Spleen (tissue), 13 donors: ENCODE measurements at places on chromosomes 13 and 19. TPM values are rescaled to one million over a fixed set of nuclear protein-coding genes. Genes with fewer than 3 reads are reported as not detected.

The EFNB2 gene
- total RNA-seq, result 21.0 TPM

DNA sequence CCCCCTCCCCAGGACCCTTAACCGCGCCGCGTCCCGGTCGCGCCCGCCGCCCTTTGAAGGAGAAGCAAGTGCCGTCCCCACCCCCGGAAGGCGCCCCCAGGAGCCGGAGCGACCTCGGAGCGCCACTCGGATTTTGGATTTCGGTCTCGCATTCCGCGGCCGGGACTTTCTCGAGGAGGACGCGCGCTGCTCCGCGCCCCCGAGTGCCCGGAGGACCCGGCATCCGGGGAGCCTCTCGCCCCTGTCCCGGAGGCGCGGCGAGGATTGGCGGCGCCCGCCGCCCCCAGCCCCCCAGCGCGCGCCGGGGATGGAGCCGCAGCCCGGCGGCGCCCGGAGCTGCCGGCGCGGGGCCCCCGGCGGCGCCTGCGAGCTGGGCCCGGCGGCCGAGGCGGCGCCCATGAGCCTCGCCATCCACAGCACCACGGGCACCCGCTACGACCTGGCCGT, 1.6 kb downstream of the MIDN start:
- no peaks in the 10 kb centered on the region for H3K27me3 ChIP-seq
- no peak for DNase-seq
- H3K4me1 ChIP-seq, result peaks cover 68% of the 10 kb centered on the region
- peak overlapping the region; percentile 97 for H3K4me3 ChIP-seq

DNA sequence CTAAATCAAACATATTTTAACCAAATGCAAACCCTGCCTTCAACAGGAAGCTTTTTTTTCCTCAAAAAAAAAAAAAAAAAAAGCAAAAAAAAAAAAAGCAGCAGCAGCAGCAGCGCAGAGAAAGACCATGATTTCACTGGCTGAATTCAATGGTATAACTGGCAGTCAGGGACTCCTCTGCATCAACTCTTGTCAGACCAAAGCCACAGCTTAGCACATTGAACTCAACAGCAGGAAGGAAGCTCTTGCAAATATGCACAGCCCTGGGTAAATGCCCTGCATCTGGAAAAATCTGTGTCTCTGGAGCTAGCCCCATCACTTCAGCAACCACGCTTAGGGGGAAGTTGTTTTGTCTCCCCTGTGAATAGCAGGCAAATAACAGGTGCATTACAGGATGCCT, 17.6 kb upstream of the DHRS12 start:
- H3K4me3 ChIP-seq, result peak overlapping the region; percentile 57
- no peaks in the 10 kb centered on the region for H3K36me3 ChIP-seq
- DNase-seq, result no peak

DNA sequence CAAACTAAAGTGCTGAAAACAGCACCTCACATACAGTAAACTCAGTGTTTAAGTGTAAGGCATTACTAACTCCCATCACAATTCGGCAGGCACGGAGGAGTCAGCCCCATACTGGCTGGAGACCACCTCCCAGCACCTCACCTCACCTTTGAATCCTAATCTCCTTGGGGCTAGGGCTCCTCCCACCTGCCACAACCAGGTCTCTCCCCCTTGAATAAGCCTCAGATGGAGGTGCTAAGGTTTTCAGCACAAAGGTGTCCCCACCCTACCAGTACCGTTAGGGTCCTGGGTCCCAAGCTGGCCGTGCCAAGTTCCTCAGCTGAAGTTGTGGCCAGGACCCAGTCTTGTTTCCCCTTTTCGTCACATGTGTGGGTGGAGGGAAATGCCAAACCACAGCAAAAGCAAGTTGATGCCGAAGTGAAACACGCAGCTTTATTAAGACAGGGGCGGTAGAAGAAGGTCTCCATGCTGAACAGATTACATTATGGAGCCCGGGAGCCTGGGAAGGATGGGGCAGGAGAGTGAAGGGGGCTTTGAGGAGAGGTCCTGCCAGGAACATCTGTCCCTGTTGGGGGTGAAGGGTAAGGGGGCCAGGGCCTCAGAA, at the start of gene IGFLR1:
IGFLR1 (minus strand) TSS at position 332 of the 604 bp plus-strand sequence. CDS start 1,272 bp downstream, outside the sequence.
- H3K4me3 ChIP-seq, result peak within 1 kb of the TSS; percentile 60
- H3K27ac ChIP-seq, result peak within 1 kb of the TSS; percentile 91
- peak; percentile 91 for DNase-seq
- peaks cover 23% of the 10 kb centered on the region for H3K36me3 ChIP-seq
- peaks cover 62% of the 10 kb centered on the region for H3K4me1 ChIP-seq

- no peak overlapping the region for H3K27ac ChIP-seq
- peaks cover 47% of the 10 kb centered on the region for H3K4me1 ChIP-seq
- no peak for DNase-seq
- H3K36me3 ChIP-seq, result peaks cover 51% of the 10 kb centered on the region
Observed at GRCh38 chr19:10190026-10190425, 4.7 kb downstream of the DNMT1 start.

DNA sequence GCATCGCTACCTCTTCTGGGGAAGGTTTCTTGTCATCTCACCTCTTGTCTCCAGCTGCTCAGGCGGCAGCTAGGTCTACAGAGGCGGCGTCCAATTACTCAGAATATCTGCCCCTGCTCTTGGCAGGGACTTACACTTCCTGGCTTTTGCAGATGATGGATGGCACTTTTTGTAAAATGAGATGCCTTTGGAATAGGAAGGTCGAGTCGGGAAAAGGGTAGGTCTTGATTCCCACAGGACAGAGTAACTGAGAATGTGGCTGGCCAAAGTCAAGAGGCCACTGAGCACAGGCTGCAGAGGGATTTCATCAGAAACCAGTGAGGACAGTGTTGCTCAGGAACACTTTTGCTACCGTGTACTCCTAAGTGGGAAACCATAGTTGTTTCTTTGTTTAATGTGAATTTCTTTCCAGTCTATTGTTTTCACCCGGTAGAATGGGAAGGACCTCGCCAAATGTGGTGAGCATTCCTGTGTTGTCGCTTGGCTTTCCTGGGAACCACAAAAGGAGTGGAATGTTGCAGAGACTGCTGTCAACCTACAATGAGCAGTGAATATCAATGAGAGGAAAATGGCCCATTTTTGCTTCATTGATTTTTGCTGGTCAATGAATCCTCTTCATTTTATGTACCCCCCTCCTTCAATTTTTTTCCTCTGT, 383.7 kb downstream of the HS6ST3 start:
- no peak for DNase-seq
- H3K27ac ChIP-seq, result no peak overlapping the region
- no peak overlapping the region for H3K4me3 ChIP-seq
- H3K4me1 ChIP-seq, result no peaks in the 10 kb centered on the region
- no peaks in the 10 kb centered on the region for H3K36me3 ChIP-seq

DNA sequence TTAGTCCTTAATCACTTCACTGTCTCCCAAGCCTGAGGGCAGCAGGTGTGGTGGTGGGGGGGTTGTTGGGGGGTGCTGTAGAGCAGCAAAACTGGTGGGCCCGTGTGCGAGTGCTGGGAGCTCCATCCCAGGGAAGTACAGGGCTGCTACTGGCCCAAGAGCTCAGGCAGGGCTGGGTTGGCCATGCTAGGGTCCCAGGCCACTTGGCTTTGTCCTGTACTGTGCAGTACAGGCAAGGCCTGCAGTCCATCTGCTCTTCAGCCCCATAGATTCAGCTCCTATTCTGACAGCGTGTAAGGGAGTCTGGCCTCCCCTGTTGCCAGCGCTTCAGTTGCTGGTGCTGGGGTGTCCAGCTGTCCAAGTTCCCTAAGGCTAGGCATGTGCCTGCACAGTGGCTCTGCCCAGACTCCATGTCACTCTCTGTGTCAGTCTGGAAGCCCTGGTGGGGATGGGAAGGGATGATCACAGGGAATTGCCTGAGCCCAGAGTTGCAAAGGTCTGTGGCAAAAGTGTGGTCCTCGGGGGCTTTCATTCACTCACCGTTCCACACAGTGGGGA, 1261.7 kb downstream of the EFNB2 start:
- no peak overlapping the region for H3K4me3 ChIP-seq
- no peaks in the 10 kb centered on the region for H3K4me1 ChIP-seq
- H3K36me3 ChIP-seq, result no peaks in the 10 kb centered on the region

The ERICH4 gene
- total RNA-seq, result 0.65 TPM

The C19orf85 gene
- not detected for total RNA-seq

- H3K4me1 ChIP-seq, result peaks cover 11% of the 10 kb centered on the region
- H3K27me3 ChIP-seq, result no peaks in the 10 kb centered on the region
Observed at GRCh38 chr13:30116379-30116778, 191.0 kb downstream of the KATNAL1 start.

The KLK14 gene
- total RNA-seq, result 0.63 TPM

GRCh38 chr19:18847549-18848463, 16.0 kb downstream of the UPF1 start:
- peak; percentile 73 for DNase-seq
- peak overlapping the region; percentile 83 for H3K27ac ChIP-seq
- H3K4me1 ChIP-seq, result peaks cover 88% of the 10 kb centered on the region
- peaks cover 44% of the 10 kb centered on the region for H3K36me3 ChIP-seq

GRCh38 chr19:16564842-16565241, 7.4 kb downstream of the SLC35E1 start:
- no peak overlapping the region for H3K27ac ChIP-seq
- no peak overlapping the region for H3K4me3 ChIP-seq
- no peaks in the 10 kb centered on the region for H3K27me3 ChIP-seq
- no peak for DNase-seq
- peaks cover 15% of the 10 kb centered on the region for H3K4me1 ChIP-seq

DNA sequence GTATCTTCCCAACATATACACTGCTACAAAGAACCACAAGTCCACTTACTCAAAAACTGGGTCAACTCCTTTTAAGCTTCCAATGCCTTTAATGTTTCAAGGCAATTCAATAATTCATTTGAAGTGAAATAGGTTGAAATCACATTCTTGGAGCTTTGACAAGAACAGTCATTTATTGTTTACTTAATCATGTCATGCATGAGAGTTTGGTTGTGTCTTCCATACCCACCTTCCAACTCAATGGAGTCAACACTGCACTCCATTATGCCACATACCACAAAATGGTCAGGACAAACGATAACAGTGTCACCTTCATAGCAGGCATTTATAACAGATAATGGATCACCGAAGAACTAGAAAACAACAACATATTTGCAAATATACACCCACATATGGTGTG, 506.3 kb downstream of the UQCRFS1 start:
- no peak overlapping the region for H3K27ac ChIP-seq
- no peaks in the 10 kb centered on the region for H3K36me3 ChIP-seq
- no peak for DNase-seq
- no peak overlapping the region for H3K4me3 ChIP-seq
- no peaks in the 10 kb centered on the region for H3K27me3 ChIP-seq

DNA sequence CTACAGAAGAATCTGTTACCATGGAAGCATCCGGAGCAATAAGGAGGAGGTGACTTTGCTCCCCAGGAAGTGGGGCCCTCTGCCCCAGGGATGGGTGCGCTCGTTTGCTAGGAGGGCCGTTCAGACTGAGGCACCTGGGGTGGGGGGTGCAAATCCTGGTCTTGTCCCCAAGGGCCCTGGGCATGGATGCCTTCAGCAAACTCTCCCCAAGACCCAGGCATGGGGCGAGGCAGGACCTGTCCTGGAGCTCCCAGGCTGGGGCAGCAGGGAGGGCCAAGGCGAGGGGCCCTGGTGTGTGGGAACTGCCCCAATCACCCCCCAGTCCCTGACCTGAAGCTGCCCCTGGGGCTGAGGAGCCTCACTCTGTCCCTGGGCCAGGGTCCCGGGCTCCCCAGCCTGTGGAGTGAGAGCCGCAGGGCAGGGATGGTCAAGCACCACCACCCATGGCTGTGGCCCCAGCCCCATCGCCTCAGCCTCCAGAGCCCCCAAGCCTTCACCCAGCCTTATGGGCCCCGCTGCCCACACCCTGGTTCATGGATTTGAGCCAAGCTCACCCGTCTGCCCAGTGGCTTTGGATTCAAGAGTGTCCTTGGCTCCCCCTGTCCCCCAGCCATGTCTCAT, 240.6 kb upstream of the SGCG start:
- no peaks in the 10 kb centered on the region for H3K27me3 ChIP-seq
- peak; percentile 71 for DNase-seq
- H3K4me1 ChIP-seq, result no peaks in the 10 kb centered on the region
- no peak overlapping the region for H3K4me3 ChIP-seq
- H3K36me3 ChIP-seq, result no peaks in the 10 kb centered on the region

GRCh38 chr19:2798733-2799132, 13.4 kb downstream of the THOP1 start:
- no peak overlapping the region for H3K4me3 ChIP-seq

DNA sequence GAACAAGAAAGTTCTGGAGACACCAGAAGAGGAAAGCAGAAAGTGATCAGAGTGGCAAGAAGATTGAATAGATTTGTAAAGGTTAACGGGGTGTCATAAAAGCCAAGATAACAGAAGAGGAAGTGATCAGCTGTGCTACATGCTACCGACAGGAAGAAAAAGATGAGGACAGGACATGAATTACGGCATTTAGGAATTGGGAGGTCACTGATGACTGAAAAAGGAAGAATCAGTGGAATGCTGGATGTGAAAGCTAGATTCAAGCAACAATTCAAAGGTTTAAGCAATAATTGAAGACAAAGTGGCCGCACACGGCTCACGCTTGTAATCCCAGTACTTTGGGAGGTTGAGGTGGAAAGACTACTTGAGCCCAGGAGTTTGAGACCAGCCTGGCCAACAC, 15.1 kb downstream of the ZNF160 start:
- H3K4me3 ChIP-seq, result no peak overlapping the region
- DNase-seq, result no peak
- H3K27ac ChIP-seq, result peak overlapping the region; percentile 89
- H3K36me3 ChIP-seq, result peaks cover 62% of the 10 kb centered on the region

- peak; percentile 16 for DNase-seq
- H3K4me1 ChIP-seq, result peaks cover 38% of the 10 kb centered on the region
- peaks cover 86% of the 10 kb centered on the region for H3K36me3 ChIP-seq
- no peak overlapping the region for H3K27ac ChIP-seq
- no peaks in the 10 kb centered on the region for H3K27me3 ChIP-seq
Observed at GRCh38 chr19:41434450-41434849, 5.3 kb downstream of the DMAC2 start.

DNA sequence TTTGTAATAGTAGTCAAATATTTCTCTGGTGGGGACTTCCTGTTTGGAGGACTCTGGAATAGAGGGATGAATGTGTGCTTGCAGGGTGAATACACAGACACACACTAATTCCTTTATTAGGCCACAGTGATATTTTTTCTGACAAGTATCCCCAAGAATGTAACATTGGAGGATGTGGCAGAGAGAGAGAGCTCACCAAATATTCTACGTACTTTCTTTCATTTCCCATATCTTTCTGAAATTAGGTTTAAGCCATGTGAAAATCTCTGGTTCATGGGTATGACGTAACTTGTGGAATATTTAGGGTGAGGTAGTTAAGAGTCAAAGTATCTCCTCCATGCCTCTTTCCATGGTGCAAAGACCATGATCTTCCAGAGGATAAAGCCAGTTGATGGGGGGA, 463.4 kb downstream of the DIAPH3 start:
- H3K4me3 ChIP-seq, result no peak overlapping the region
- H3K27me3 ChIP-seq, result no peaks in the 10 kb centered on the region
- H3K27ac ChIP-seq, result no peak overlapping the region
- H3K4me1 ChIP-seq, result no peaks in the 10 kb centered on the region
- no peaks in the 10 kb centered on the region for H3K36me3 ChIP-seq
